Activated CD8-positive, alpha-beta memory T cell treated with anti-CD3 and anti-CD28 coated beads, Interleukin-2, amount 50 U/mL, for 48 hours (primary cell): ENCODE measurements at places on chromosomes 5 and 9.

DNA sequence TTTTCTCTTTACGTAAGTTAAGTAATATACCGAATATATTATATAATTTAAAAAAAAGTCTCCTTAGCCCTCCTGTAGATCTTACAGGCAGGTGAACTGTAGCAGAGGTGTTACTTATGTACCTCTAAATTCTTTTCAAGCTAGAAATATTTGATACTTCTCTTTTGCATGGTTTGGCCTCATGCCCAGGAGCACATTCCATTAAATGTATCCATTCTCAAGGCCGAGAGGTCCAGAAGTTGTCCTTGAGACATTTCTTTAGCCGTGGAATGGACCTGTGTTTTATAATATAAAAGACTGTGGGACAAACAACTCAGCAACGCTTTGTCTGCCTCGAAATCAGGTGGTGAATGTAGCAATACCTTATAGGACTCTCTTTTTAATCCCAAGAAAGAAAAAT is 184.5 kb downstream of the TRIO start:
- no peak for DNase-seq

DNA sequence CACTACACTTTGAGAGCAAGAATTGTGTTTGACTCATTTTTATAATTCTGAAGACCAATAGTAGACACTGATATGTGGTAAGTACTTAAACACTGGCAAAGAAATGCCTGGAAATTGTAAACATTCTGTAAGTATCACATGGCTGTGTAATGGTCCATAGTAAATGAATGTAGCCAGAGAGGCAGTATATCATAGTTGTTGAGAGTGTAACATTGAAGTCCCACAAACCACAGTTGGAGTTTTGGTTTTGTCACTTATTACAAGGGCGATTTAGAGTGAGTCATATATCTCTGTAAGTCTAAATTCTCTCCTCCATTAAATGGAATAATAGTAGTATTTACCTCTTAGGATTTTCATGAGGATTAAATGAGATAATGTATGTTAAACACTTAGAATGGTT is 181.1 kb upstream of the MEF2C start:
- DNase-seq, result no peak

DNA sequence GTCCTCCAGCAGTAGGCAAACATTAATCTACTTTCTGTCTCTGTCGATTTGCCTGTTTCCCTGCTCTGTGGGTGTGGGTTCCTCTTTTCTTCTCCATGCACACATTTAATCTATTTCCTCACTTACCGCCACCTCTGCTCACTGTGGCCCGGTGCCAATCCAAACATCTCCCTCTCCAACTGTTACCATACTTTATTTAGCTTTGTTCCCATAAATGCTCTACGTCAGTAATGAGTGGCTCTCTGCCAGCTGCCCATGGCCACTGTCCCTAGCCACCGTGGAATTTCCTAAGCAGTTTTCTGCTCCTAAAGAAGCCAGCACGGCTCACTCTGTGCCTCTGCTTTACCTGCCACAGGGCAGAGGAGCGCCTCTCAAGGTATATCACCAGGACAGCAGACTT is 19.5 kb upstream of the GOLPH3 start:
- peak; percentile 18 for DNase-seq

DNA sequence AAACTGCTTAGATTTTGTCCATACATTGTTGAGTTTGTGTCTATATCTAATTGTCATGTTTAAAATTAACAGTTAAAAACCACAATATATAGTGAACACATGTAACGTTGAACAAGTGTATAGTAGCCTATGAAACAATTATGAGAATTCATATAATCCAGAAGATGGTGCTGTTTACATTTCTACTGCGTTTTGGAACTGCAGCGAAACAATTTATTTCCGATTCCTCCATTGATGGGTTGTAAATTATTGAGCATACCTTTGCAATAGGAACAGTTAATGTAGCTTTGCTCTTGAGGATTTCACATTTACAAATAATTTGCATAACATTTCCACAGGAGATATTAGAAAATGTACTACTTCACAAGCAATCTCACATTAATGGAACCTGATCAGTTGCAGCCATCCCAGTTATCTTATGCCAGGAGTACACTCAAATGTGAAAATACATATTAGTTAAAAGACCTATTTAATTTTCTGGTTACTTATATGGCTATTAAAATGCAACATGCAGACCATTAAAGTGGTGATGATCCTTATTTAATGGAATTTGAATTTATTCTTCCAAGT is 411.8 kb downstream of the CDH10 start:
- no peak for DNase-seq

- no peak for DNase-seq
Measured at GRCh38 chr5:112491257-112491656, 72.2 kb upstream of the EPB41L4A start.

DNA sequence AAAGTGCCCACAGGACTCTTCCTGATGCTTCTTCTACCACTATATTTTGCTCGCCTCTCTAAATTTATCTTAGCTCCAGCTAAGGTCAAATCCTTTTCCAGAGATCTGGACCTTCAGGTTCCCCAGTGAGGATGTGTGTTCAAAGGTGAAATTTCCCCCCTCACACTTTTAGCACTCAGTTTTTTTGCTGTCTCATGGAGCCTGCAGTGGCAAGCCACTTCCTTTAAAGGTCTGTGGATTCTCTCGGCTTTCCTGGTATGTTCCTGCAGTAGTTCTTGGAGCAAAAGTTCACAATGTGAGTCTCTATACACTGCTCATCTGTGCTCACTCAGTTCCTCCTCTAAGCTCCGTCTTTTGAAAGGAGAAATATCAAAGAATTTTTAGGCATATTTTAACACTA is 181.4 kb downstream of the LURAP1L start:
- DNase-seq, result no peak

- no peak for DNase-seq
Measured at GRCh38 chr5:2013301-2014057, 130.8 kb upstream of the IRX4 start.

GRCh38 chr5:150189326-150189725 is 536 bp upstream of the SLC6A7 start:
- no peak for DNase-seq

- DNase-seq, result no peak
Measured at GRCh38 chr5:142316051-142316450, 8.8 kb downstream of the SPRY4 start.

DNA sequence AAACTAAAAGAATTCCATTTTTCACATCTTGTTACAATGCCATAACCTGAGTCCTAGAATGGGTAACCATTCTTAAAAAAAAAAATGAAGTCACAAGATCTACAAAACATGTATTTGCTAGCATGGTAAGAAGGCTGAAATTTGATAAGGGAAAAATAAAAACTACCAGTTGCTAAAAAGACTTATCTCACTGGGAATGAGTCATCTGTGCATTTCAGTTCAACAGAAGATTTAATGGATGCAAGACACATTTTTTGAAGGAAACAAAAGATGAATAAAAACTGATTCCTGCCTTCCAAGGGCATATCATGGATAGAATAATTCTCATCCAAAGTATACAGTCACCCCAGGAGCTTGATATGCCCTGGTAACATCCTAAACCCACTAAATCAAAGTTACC is 47.2 kb downstream of the SGTB start:
- no peak for DNase-seq

DNA sequence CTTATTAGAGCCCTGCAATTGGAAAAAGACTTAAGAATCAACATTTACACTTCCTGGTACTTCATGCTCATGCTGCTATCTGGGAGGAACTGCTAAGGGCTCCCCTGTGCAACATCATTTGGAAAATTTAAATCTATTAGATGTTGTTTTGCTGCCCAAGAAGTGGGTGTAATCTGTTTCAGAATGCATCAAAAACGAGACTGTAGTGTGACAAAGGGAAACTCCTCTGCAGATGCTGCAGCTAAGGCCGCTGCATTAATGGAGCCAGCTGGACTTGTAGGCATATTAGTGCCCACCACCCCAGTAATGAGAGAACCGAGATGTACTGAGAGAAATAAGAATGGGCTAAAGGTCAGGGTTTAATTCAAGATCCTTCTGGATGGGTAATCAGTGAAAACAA is 11.1 kb upstream of the PAIP1 start:
- DNase-seq, result no peak

DNA sequence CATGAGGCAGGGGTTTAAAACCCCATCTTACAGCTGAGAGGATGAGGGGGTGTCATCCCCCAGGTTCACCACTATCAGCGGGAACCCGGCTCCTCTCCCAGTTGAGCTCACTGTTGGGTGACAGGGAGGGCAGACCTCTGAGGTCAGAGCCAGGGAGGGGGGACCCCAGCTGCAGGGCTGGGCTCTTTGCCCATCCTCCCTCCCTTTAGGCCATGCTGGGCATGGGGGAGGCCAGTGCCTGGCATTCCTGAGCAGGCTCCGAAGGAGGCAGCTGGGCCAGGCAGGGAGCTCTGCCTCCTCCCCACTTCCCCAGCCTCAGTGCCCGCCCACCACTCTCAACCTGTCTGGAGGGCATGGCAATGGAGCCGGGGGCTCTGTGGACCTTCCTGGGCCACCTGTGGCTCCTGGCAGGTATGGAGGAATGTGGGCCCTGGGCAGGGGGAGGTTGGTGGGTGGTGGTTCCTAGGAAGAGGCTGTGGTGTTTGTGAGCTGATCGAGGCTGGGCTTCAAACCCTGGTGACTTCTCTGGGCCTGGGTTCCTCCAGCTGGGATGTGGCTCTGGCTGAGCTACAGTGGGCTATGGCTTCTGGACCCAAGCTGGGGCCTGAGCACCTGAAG is 12.6 kb downstream of the CRB2 start:
- DNase-seq, result no peak

DNA sequence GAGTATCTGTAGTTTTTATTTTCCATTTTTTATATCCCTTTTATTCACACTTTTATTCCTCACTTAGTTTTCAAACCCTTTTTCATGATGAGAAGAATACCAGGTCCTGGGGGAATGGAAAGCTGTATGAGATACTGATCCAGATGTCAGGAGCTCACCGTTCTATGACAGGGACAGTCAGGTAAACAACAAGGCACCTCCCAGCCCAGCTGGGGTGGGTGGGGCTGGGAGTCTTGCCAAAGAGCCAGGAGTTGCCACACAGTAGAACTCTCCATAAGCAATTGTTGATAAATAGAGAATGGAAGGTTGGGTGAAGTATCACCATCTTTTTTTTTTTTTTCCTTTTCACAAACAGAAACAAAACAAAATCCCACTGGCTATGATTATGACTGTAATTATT is 225.8 kb downstream of the NSG2 start:
- no peak for DNase-seq

- DNase-seq, result no peak
Measured at GRCh38 chr5:148336704-148337435, 1.5 kb downstream of the SPINK9 start.

DNA sequence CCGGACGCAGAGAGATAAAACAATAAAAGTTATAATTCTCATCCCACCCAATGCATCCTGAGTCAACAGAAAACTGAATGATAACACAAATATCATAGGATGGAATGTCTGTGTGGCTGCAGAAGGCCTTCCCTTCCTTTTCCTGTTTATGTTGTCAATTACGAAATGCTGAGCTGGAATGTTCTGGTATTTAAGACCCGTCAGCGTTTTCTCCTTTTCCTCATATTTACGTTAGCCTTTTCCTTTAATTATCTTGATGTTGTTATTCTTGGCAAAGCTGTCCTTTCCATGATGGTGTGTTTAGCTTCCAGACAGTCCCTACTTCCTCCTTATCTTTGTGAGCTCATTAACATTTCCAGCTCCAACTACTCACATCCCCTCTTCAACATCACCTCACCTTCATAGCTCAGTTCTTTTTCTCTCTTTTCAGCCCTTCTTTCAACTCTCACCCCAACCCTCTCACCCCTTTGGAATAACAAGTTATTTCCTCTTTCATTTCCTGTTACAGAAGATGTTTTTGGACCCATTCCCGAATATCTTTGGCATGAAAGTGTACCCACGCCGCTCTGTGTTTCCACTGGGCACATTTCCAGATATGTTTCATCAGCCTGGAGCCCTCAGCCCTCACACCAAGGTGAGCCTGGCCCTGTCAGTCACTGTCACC is 221.6 kb downstream of the NR2F1-AS1 start:
- no peak for DNase-seq
